Activated CD4-positive, alpha-beta T cell treated with anti-CD3 and anti-CD28 coated beads, Interleukin-2, amount 10 ng/mL, durations not matched to agents 24 days and 14 days (primary cell): ENCODE measurements at places on chromosomes 3 and 15. TPM values are rescaled to one million over a fixed set of nuclear protein-coding genes. Genes with fewer than 3 reads are reported as not detected.

The DNAH1 gene
- total RNA-seq, result 9.9 and 10.6 TPM in 2 replicates

The IQSEC1 gene
- total RNA-seq, result 22.5 TPM in 2 replicates

The C2CD4A gene
- 0.05 and 0.24 TPM in 2 replicates for total RNA-seq

The DLEC1 gene
- 0.17 and 0.54 TPM in 2 replicates for total RNA-seq

The FBXL2 gene
- not detected in 2 replicates for total RNA-seq

The SIDT1 gene
- total RNA-seq, result 8.5 and 11.5 TPM in 2 replicates

The WDR49 gene
- 0.09 and 0.12 TPM in 2 replicates for total RNA-seq

The UCN2 gene
- not detected in 2 replicates for total RNA-seq
